Activated naive CD4-positive, alpha-beta T cell treated with anti-CD3 and anti-CD28 coated beads for 36 hours (primary cell): ENCODE measurements at places on chromosomes 2 and 18. TPM values are rescaled to one million over a fixed set of nuclear protein-coding genes. Genes with fewer than 3 reads are reported as not detected.

Gene MYCN
- not detected for total RNA-seq

- H3K36me3 ChIP-seq = no peaks in the 10 kb centered on the region
- no peak overlapping the region for H3K4me3 ChIP-seq
- DNase-seq = no peak
- H3K27ac ChIP-seq = no peak overlapping the region
Observed at GRCh38 chr2:150036622-150037021, 449.0 kb upstream of the MMADHC start.

- no peak overlapping the region for H3K27ac ChIP-seq
- no peak overlapping the region for H3K4me3 ChIP-seq
- H3K4me1 ChIP-seq = no peaks in the 10 kb centered on the region
- no peaks in the 10 kb centered on the region for H3K27me3 ChIP-seq
- no peak for DNase-seq
Observed at GRCh38 chr18:65230311-65230710, 520.5 kb upstream of the CDH7 start.

DNA sequence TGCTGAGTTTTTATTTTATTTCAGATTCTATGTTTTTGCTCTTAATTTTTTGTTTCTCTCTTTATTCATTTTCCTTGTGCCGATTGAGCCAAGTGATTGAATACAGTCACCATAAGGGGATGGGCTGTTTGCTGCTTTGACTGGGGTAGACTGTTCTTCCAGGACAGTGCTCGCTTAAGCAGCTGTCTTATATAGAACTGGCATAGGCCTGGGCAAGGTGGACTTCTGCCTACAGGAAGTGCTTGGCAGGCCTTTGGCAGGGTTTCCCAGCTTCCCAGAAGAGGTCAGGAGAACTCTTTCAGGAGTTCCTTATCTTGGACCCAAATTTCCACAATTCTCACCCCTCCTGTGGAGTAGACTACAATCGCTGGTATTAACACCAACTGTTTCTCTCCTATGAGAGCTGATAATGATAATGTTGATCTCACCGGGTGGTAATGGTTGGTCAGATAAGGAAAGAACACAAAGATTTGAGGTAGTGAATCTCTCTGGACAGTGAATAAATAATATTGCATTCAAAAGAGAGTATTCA lies 207.5 kb upstream of the ST6GAL2 start:
- no peak for DNase-seq
- no peak overlapping the region for H3K27ac ChIP-seq
- no peaks in the 10 kb centered on the region for H3K4me1 ChIP-seq
- no peak overlapping the region for H3K4me3 ChIP-seq
- no peaks in the 10 kb centered on the region for H3K27me3 ChIP-seq
- H3K36me3 ChIP-seq = no peaks in the 10 kb centered on the region

Gene FEV
- not detected for total RNA-seq

Gene SULT1C2
- total RNA-seq = not detected

DNA sequence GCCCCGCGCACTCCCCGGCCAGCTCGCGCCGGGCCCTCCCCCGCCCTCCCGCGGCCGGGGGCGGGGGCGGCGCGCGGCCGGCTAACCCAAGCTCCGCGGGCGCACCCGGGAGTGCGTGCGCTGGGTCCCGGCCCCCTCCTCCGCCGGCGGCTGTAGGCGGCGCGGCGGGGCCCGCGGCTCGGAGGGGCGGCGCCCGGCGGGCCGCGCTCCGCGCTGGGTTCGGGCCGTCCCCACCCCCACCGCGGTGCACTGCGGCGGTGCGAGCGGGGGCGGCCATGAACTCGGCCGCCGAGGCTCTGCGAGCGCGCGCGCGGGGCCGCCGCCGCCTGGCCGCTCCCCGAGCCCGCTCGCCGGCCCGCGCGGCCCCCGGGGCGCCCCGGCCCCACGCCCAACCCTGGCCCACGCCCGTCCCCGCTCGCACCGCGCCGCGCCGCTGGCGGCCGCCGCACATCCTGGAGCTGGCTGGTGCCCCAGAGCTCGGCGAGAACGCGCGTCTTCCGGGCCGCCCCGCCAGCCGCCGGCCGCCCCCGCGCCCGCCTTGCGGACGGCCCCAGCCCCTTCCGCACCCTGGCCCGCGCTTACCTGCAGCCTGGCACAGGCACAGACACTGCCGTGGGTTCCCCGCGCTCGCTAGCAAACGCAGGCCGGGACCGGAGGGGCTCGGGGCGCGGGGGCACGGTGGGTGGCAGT lies at the start of gene ZBTB14:
TSS of gene ZBTB14 (minus strand) at position 496 of the 690 bp plus-strand sequence. CDS start 2,480 bp downstream, outside the sequence.
- no peaks in the 10 kb centered on the region for H3K27me3 ChIP-seq
- H3K27ac ChIP-seq = peak within 1 kb of the TSS; percentile 94
- H3K4me3 ChIP-seq = peak within 1 kb of the TSS; percentile 93
- H3K36me3 ChIP-seq = peaks cover 25% of the 10 kb centered on the region

GRCh38 chr2:36452260-36452659 lies 96.7 kb downstream of the CRIM1 start:
- no peaks in the 10 kb centered on the region for H3K4me1 ChIP-seq
- H3K36me3 ChIP-seq = no peaks in the 10 kb centered on the region
- no peak for DNase-seq
- H3K27me3 ChIP-seq = no peaks in the 10 kb centered on the region
- no peak overlapping the region for H3K27ac ChIP-seq

Gene CCDC148
- total RNA-seq = not detected

- peaks cover 12% of the 10 kb centered on the region for H3K4me1 ChIP-seq
- DNase-seq = no peak
- no peak overlapping the region for H3K27ac ChIP-seq
- no peaks in the 10 kb centered on the region for H3K36me3 ChIP-seq
- H3K4me3 ChIP-seq = no peak overlapping the region
- H3K27me3 ChIP-seq = no peaks in the 10 kb centered on the region
Observed at GRCh38 chr18:11577271-11578112, 31.9 kb upstream of the SLC35G4 start.

- H3K4me1 ChIP-seq = no peaks in the 10 kb centered on the region
- no peaks in the 10 kb centered on the region for H3K36me3 ChIP-seq
- no peak for DNase-seq
- H3K4me3 ChIP-seq = no peak overlapping the region
Observed at GRCh38 chr18:48576457-48576771, 37.6 kb downstream of the CTIF start.

DNA sequence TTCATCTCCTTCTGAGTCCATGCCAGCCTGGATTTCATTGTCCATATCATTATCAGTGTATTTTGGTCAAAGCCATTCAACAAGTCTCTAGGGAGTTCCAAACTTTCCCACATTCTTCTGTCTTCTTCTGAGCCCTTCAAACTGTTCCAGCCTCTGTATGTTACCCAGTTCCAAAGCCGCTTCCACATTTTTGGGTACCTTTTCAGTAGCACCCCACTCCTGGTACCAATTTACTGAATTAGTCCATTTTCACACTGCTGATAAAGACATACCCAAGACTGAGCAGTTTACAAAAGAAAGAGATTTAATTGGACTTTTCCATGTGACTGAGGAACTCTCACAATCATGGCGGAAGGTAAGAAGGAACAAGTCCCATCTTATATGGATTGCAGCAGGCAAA lies 47.4 kb downstream of the TANC1 start:
- H3K4me1 ChIP-seq = no peaks in the 10 kb centered on the region
- H3K27me3 ChIP-seq = no peaks in the 10 kb centered on the region
- no peaks in the 10 kb centered on the region for H3K36me3 ChIP-seq
- no peak overlapping the region for H3K4me3 ChIP-seq
- DNase-seq = no peak

Gene KCNG3
- 0.30 TPM for total RNA-seq

Gene SPDYA
- total RNA-seq = 1.8 TPM

- peaks cover 11% of the 10 kb centered on the region for H3K27me3 ChIP-seq
- no peak overlapping the region for H3K4me3 ChIP-seq
- H3K36me3 ChIP-seq = no peaks in the 10 kb centered on the region
- H3K27ac ChIP-seq = no peak overlapping the region
- peak; percentile 39 for DNase-seq
Observed at GRCh38 chr2:187581125-187581896, 27.1 kb upstream of the TFPI start.

GRCh38 chr18:46680784-46681695 lies 24.0 kb upstream of the LOXHD1 start:
- no peaks in the 10 kb centered on the region for H3K27me3 ChIP-seq
- DNase-seq = no peak
- H3K4me1 ChIP-seq = no peaks in the 10 kb centered on the region
- no peak overlapping the region for H3K4me3 ChIP-seq
- no peak overlapping the region for H3K27ac ChIP-seq

Gene CYP27A1
- total RNA-seq = not detected

- H3K27ac ChIP-seq = no peak overlapping the region
- no peak for DNase-seq
- H3K27me3 ChIP-seq = peaks cover 13% of the 10 kb centered on the region
- H3K36me3 ChIP-seq = no peaks in the 10 kb centered on the region
- no peak overlapping the region for H3K4me3 ChIP-seq
Observed at GRCh38 chr18:9852266-9853081, 33.3 kb upstream of the TXNDC2 start.

DNA sequence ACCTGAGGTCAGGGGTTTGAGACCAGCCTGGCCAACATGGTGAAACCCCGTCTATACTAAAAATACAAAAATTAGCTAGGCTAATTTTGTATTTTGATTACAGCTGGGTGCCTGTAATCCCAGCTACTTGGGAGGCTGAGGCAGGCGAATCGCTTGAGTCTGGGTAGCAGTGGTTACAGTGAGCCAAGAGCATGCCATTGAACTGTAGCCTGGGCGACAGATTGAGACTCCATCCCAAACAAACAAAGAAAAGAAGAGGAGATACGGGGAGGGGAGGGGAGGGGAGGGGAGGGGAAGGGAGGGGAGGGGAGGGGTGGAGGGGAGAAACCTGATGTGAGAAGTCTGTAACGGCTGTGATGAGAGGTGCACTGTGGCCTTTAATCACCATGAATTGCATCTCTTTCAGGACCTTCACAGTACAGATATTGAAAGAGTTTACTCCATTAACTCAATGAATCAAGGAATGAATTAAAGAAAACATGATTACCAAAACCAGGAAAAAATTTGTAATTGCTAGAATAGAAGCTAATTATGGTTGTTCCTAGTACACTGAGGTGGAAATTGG lies 135.3 kb downstream of the CALCRL start:
- H3K36me3 ChIP-seq = no peaks in the 10 kb centered on the region
- no peaks in the 10 kb centered on the region for H3K27me3 ChIP-seq
- DNase-seq = no peak
- no peak overlapping the region for H3K27ac ChIP-seq
- no peak overlapping the region for H3K4me3 ChIP-seq
- H3K4me1 ChIP-seq = no peaks in the 10 kb centered on the region

Gene BUB1
- 103 TPM for total RNA-seq

GRCh38 chr2:66125951-66126350 lies 309.0 kb upstream of the MEIS1 start:
- no peaks in the 10 kb centered on the region for H3K4me1 ChIP-seq
- DNase-seq = no peak
- no peak overlapping the region for H3K27ac ChIP-seq
- H3K36me3 ChIP-seq = no peaks in the 10 kb centered on the region
- no peak overlapping the region for H3K4me3 ChIP-seq

GRCh38 chr2:44952143-44952805 lies 10.8 kb downstream of the SIX3 start:
- H3K27me3 ChIP-seq = peaks cover 75% of the 10 kb centered on the region
- no peaks in the 10 kb centered on the region for H3K36me3 ChIP-seq
- DNase-seq = peak; percentile 51
- H3K27ac ChIP-seq = no peak overlapping the region

DNA sequence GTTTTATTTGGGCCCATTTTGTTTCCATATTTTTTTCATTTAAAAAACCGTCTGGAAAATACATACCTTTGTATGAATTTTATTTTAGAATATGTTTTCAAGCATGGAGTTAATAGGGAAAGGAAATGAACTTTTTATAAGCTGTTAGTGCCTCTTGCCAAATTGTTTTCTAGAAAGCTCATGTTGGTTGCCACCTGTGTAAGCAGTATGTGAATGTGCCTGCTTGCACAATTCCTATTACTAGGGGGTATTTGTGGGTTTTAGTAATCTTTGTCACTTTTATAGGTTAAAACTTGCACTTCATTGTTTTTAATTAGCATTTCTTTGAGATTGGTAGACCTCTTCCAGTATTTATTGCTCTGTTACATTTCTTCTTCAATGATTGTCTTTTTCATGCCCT lies 107.3 kb downstream of the TANC1 start:
- no peak overlapping the region for H3K4me3 ChIP-seq
- no peaks in the 10 kb centered on the region for H3K36me3 ChIP-seq
- no peaks in the 10 kb centered on the region for H3K27me3 ChIP-seq
- no peaks in the 10 kb centered on the region for H3K4me1 ChIP-seq
- no peak overlapping the region for H3K27ac ChIP-seq
- no peak for DNase-seq

- H3K4me1 ChIP-seq = no peaks in the 10 kb centered on the region
- no peak overlapping the region for H3K27ac ChIP-seq
- no peak overlapping the region for H3K4me3 ChIP-seq
Observed at GRCh38 chr2:27756544-27757498, 14.7 kb upstream of the MRPL33 start.

Gene OTX1
- not detected for total RNA-seq

Gene MOGAT1
- not detected for total RNA-seq

DNA sequence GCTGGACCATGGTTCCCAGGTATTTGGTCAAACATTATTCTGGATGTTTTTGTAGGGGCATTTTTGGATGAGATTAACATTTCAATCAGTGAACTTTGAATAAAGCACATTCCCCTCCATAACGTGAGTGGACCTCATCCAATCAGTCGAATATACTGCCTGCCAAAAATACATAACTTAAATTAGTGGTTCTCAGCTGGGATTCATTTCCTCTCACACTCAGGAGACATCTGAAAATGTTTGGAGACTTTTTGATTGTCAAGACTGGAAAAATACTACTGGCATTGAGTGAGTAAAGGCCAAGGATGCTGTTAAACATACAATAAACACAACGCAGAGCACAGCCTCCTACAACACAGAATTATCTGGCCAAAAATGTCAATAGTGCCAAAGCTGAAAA lies 198.2 kb downstream of the MYO1B start:
- no peaks in the 10 kb centered on the region for H3K36me3 ChIP-seq
- no peak overlapping the region for H3K4me3 ChIP-seq
- DNase-seq = no peak
- H3K4me1 ChIP-seq = no peaks in the 10 kb centered on the region

- H3K27ac ChIP-seq = no peak overlapping the region
- no peak for DNase-seq
- no peaks in the 10 kb centered on the region for H3K27me3 ChIP-seq
Observed at GRCh38 chr2:51866361-51866760, 834.4 kb upstream of the NRXN1 start.

DNA sequence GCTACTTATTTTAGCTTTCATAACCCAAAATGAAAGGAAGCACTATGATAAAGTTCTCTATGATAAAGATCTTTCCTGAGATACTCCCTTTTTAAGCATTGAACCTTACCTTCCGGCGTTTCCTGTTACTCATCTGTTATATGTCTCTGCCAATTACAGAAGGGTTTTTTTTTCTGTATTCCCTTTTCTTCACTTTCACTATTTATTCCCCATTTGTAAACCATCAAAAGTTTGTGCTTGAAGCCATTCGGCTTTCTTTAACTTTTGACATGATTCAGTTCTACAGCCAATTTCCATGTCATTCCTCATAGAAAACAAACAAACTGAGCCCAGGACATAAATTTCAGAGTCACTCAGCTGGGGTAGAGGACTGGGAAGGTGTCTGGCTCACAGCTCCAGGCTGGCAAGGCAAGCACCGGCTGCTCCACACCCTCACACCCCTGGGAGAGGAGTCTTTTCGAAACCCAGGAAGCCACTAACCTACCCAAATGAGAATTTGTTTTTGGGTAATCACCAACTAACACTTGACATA lies 429.4 kb upstream of the TRIB2 start:
- H3K27me3 ChIP-seq = peaks cover 2% of the 10 kb centered on the region
- no peak overlapping the region for H3K4me3 ChIP-seq
- no peaks in the 10 kb centered on the region for H3K36me3 ChIP-seq
- peak overlapping the region; percentile 20 for H3K27ac ChIP-seq
- no peak for DNase-seq
- H3K4me1 ChIP-seq = peaks cover 25% of the 10 kb centered on the region

Gene CCDC150
- 10.8 TPM for total RNA-seq
